ENCODE measurements at places on chromosomes 11 and 22.

- DNase-seq, result peak; percentile 22
Measured at GRCh38 chr11:17972987-17973386, 39.9 kb downstream of the SERGEF start.

- no peak for DNase-seq
Measured at GRCh38 chr11:7911011-7911410, 20.1 kb downstream of the OR10A6 start.

- DNase-seq, result no peak
Measured at GRCh38 chr11:73163638-73164174, 21.6 kb upstream of the FCHSD2 start.

GRCh38 chr11:103368145-103368544, 258.9 kb downstream of the DYNC2H1 start:
- no peak for DNase-seq

GRCh38 chr11:82406611-82407010, 327.1 kb downstream of the FAM181B start:
- no peak for DNase-seq

DNA sequence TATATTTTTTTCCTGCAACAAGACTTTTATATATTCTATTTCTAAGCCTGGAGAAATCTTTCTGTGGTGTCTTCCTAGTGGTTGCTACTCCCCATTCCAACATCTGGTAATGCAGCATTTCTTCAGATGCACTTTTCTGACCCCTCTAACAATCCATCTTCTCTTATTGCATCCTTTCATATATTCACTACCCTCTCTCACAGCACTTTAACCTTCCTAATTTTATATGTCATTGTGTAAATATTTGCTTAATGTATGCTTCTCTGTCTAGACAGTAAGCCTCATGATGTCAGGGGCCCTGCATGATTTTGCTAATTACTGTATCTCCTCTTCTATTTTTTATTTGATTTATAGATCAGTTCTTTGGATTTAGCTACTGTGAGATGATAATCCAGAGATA, 701.6 kb downstream of the KCNA4 start:
- no peak for DNase-seq

- DNase-seq, result no peak
Measured at GRCh38 chr11:78432956-78433355, 15.3 kb upstream of the GAB2 start.

GRCh38 chr11:3375552-3375951, 3.4 kb downstream of the ZNF195 start:
- DNase-seq, result no peak

DNA sequence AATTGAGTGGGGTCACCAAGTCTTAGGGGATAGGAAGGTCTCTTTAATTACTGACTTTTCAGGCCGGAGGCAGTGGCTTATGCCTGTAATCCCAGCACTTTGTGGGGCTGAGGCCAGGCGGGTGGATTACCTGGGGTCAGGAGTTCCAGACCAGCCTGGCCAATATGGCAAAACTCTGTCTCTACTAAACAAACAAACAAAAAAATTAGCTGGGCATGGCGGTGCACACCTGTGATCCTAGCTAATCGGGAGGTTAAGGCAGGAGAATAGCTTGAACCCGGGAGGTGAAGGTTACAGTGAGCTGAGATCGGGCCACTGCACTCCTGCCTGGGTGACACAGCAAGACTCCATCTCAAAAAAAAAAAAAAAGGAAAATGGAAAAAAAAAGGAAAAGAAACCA, 1.8 kb upstream of the FANCF start:
- no peak for DNase-seq

DNA sequence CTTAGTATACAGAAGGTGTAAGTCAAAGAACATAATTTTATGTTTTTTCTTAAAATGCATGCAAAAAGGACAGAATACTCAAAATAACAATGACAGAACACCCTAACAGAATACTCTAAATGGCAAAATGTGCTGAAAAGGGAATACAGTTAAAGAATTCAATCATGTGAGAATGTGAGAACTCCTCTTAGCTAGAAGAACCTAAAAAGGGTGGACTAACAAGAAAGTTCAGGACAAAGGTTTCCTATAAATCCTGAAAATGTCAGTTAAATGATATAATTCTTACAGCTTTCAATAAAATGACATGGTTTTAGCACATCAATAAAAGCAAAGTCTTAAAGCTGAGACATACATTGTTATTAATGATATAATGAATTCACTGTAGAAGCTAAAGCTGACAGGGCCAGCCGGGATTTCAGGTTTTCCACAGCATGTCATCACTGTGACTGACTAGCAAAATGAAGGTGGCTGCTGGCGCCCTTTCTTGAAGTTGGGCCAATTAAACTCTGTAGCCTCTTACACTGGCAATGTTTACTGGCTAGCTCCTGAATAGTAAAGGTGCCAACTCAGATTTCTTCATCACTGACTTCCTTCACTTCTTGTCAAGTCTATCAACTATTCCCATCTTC, 244.4 kb downstream of the TTC28 start:
- no peak for DNase-seq

- no peak for DNase-seq
Measured at GRCh38 chr11:3164552-3165151, 458 bp downstream of the OSBPL5 start.

DNA sequence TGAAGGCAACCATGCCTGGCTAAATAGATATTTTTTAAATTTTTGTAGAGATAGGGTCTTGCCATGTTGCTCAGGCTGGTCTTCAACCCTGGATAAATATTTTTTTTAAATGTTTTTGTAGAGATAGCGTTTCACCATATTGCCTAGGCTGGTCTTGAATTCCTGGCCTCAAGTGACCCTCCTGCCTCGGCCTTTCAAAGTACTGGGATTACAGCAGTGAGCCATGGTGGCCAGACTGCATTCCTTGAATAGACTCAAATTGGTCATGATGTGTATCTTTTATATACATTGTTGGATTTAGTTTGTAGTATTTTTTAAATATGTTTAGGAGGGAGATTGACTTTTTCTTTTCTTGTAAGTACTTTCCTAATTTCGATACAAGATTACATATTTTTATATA, 325.7 kb upstream of the C11orf87 start:
- DNase-seq, result no peak

DNA sequence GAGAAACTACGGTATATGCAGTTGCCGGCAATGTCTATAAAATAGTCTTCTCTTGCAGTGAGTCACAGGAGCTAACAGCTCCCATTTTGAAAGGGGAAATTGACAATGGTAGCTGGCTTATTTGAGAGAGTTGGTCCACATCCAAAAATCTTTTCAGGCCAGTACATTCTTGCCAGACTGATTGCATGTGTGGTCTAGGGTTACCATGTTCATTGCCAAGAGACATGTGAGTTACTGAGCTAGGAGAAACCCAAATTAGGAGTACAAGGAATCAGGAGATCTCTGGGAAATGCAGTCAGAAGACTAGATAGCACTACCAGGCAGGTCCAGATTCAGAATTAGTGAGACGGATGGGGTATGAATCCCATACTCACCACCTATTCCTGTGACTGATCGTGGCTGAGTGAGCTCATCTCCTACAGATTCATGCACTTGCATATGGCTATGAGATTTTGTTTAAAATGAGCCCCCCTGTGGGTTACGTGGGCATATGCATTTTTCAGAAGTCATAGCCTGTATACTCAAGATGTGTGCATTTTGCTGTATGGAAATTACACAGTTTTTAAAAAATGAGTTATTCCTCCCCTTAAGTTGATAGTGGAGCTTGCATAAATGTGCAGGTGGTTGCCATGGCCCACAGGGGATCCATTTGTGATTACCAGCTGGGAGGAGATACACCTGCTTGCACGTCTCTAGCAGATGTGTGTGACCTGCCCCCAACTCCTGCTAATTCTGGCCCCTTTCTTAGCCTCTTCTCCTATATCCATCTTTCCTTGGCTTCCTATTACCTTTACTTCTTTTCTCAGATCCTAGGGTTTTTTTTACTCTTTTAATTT, 102.7 kb downstream of the COMMD9 start:
- DNase-seq, result no peak

- no peak for DNase-seq
Measured at GRCh38 chr11:81920205-81920604, 813.5 kb downstream of the FAM181B start.

- DNase-seq, result peak; percentile 79
Measured at GRCh38 chr11:65180877-65181568, 705 bp upstream of the CAPN1 start.

DNA sequence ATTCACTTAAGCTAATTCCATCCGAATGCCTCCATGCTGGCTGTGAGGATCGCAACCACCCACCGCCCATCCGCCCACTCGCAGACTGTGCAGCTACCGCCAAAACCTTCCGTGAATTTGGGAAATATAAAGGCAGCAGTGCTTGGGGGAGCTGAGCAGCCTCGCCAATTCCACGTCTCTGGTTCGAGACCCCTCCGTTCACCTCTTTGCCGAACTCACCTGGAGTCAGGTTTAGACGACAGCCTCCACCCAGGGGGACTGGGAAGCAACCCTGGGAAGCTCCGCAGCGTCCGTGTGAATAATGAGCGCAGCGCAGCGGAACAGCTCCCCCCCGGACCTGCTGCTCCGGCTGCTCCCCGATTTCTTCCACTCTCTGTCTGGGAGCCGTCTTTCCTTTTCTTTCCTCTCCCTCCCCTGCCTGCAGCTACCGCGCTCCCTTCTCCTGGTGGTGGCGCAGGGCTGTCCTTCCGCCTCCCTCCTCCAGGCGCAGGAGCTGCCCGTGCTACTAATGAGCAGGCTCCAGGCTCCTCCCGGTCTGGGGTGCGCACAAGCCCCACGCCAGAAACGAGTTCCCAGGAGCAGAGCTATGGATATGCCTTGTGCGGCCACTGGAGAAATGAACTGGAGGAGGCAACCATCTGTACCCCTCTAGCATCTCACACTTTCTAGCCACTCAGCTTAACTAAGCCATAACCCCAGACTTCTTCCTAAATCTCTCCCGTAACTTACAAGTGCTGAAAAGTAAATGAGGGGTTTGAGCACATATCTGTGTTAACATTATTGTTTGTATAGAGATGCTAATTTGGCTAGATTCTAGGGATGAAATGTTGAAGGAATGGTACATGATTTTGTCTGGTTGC, 107.3 kb downstream of the XKR3 start:
- DNase-seq, result no peak

- DNase-seq, result no peak
Measured at GRCh38 chr22:35451592-35451991, 51.7 kb downstream of the MCM5 start.

DNA sequence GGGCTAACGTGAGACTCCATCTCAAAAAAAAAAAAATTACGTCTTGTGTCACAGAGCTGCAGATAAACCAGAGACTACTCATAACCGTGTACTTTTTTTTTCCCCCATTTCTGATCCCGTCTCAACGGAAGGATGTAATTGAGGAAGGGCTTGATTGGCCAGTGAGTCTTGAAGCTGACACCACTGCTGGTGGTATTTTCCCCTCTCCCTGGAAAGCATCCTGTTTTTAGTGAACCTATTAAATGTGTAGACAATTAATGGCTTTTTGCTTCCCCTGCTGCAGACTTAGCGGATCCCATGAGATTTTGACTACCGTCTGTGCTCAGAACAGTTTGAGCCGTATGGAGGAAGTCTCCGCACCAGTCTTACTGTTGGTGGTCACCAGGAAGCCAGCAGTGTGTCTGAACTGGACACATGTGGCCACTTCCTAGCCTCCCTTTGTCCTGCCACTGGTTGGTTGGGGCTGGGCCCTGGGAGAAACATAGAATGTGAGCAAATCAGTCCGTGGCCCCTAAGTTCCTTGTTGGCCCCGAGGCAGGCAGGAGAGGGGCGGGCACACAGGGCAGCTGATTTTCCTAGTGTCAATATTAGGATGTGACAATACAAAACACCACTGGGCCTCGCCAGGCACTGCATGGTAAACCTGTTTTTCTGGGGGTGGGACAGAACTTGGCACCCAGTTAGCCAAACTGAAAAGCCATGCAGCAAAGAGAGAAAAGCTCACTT, 3.1 kb downstream of the BIK start:
- DNase-seq, result no peak

GRCh38 chr11:112718483-112718882, 242.7 kb upstream of the NCAM1 start:
- DNase-seq, result no peak

DNA sequence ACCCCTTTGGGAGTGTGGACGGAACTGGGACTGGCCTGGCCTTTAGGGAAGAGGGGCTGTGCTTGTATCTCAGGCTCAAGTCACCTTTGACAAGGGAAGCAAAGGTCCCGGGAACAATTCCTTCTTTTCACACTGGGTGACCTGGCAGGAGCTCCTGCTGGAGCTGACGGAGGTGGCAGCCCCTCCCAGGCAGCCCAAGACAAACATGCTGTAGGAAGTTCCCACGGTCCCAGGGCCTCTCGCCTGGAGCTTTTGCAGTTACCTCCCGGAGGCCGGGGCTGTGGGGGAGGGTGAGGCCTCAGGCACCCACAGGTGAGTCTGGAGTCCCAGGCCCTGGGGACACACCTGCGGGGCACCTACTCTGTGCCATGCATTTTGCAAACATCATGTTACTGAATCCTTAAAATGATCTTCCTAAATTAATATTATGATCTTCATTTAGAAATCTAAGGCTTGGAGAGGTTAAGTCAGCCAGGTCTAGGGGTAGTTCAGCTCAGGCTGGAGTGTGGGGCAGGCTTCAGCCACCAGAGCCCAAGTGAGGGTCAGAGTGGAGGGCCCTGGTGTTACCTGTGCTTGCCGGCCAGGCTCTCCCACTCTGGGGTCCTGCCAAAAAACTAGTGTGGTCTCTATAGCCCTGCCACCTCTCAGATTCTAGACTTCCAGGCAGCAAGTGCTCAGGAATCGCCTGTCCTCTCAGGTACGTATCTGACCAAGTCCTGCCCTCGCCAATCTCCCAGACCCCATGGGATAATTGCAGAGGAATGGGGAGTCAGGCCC, 15.7 kb upstream of the MYEOV start:
- DNase-seq, result no peak

DNA sequence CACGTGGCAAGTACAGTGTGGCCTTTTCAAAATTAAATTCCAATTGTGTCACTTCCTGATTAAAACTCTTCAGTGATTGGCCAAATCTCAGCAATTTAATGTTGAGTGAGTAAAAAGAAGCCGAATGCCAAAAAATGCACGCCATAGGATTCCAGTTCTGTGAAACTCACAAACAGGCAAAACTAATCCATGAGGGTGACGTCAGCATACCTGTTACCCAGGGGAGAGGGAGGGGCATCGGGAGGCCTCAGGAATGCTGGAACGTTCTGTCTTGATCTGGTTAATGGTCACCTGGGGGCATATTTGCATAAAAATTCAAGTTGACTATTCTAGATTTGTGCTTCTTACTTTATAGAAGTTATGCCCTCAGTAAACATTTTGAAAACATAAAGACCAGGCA, 39.9 kb upstream of the RAB1B start:
- no peak for DNase-seq

Measured in activated CD4-positive, alpha-beta T cell treated with anti-CD3 and anti-CD28 coated beads for 36 hours (primary cell).